Glomerular endothelial cell (primary cell): ENCODE measurements at places on chromosomes 4 and X. TPM values are rescaled to one million over a fixed set of nuclear protein-coding genes. Genes with fewer than 3 reads are reported as not detected.

DNA sequence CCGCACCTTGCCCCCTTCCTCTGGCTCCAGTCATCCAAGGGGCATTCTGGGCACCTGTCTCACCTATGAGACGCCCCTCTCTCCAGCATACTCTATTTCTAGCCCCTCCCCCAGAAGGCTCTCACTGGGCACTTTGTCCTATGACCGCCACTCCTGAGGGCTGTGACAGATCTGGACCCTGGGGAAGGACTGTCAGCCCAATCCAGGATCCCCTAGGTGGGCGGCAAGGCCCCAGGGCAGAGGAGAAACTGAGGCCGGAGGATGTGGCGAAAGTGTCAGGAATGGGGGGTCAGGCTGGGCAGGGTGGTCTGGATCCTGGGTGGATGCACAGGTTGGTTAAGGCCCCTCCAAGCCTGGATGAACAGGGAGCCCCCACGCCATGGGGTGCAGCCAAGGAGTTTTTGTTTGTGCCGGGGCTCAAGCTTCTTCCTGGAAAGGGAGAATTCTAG, 16.2 kb upstream of the NAT8L start:
- DNase-seq: no peak

GRCh38 chr4:139890816-139891215, 225.2 kb downstream of the MGST2 start:
- peak; percentile 60 for DNase-seq

DNA sequence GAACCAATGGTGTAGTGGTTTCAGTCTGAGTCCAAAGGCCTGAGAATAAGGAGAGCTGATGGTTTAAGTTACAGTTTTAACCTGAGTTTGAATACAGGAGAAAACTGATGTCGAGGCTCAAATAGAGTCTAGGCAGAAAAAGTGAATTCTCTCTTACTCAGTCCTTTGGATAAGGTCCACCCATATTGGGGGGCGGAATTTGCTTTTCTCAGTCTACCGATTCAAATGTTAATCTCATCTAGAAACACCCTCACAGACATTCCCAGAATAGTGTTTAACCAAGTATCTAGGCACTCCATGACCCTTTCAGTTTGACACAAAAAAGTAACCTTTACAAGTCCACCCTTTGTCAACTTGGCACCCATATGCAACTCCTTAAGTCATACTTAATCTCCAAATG, 216.0 kb downstream of the GRID2 start:
- DNase-seq: no peak

- DNase-seq: no peak
Observed at GRCh38 chr4:42655269-42655637, 1.7 kb downstream of the ATP8A1 start.

DNA sequence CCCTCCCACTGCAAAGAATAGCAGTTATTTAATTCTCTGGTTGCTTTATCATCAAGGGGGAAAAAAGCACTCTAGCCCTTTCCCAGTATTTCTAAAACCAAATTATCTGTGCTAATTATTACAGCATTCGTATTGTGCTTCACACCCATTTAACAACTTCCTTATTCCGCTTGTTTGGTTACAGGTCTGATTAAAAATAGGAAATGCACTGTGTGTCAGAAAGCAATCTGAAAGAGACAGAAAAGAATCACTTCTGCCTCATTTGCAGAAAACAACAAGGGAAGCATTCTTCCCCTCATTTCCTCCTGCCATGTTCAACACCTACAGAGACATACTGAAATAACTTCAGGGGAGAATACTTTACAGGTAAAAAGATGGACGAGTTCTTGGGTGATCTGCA, 114.9 kb upstream of the MAP3K15 start:
- DNase-seq: no peak

DNA sequence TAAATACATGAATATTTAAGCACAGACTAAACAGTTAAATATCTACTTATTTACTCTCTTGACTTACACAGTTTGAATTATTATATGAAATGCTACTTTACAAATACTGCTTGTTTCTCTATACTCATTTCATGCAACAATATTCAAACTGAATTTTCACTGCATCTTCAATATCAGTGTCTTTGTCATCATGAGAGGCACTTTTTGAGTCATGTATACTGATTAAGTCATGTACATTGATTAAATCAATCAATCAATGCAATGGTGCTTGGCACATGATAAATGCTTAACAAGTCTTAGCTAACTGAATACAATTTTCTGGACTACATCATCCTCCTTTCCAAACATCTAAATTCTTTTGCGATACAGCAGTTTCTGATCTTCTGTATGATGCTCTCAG, 67.1 kb downstream of the CHM start:
- DNase-seq: no peak

GRCh38 chr4:153142700-153143438, 61.4 kb upstream of the TRIM2 start:
- DNase-seq: peak; percentile 60

DNA sequence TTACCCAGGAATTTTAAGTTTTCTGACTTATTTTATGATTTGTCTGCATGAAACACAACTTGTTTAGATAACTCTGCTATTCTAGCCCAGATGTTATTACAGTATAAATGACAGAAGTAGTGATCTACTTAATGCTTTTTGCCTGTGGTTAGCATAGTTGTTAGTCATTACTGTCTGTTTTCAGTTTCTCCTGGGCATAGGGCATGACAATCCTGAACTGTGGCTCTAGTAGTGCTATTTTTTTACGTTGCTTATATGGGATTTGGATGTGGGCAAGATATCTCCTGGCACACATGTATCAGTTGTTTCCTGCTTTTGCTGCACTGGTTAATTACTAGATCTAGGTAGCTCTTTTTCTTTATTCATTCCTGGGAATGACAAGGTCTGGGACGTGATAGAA, 1005.8 kb downstream of the PCDH18 start:
- no peak for DNase-seq

DNA sequence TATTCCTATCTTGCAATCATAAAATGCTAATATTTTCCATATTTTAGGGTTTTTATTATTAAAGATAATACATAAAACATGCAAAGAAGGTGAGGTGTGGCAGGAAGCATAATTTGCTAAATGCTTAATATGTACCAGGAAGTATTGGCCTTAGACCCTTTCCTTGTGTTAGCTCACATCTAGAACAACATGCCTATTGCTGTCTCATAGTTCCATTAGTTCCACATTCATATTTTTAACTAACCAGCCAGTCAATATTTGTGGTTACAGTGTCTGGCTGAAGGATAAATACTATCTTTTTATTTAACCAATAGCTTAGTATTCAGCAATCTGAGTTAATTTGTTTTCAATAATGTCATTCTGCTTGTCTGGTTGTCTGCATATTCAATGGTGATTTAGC, 432.6 kb downstream of the INPP4B start:
- DNase-seq: no peak

DNA sequence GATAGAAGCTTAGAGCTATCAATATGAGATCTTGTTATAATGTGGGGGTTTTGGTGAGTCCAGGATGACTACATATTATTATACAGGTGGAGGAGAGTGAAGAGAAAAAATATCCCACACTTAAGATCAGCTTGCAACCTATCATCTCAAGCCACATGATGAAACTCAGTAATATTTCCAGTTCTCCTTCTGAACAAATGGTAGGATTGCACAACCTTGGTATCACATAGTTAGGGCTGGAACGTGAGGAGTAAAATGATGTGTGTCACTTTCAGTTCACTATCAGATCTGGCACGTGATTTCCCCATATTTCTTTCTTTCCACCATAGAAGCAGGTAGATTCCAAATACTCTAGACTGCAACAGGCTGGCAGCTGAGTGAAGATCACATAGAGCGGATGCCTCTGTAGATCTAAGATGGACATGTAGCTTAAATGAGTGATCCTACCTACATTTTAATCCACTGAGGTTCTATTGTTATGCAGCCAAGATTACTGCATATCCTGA, 150.6 kb upstream of the ANKRD50 start:
- no peak for DNase-seq

- peak; percentile 62 for DNase-seq
Observed at GRCh38 chr4:76704133-76704881, 193.6 kb downstream of the SOWAHB start.

DNA sequence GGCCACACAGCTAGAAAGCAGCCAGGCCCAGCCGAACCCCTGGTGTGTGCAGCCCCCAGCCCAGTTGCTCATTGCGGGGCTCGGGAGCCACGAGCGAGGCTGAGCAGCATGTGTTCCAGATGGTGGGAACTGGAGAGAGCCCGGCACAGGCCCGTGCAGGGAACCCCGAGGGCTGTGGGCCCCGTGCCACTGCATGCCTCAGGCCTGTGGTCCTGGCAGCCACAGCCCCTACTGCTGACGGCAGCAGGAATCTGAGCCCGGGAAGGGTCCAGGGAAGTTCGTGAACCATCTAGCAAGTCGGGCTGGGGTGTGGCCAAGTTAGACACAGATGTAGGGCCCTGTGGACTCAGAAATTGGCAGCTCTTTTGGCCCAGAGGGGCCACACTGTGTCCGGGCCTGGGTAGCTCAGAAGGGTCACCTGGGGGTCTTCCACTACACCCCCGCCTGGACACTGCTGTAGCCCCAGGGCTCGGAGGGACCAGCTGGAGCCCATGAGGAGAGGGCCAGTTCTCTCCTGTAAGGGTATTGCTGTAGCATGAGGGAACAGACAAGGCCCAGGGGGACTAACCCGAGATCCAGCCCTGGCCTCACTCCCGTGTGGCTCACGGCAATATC, 12.1 kb downstream of the HTRA3 start:
- DNase-seq: no peak

DNA sequence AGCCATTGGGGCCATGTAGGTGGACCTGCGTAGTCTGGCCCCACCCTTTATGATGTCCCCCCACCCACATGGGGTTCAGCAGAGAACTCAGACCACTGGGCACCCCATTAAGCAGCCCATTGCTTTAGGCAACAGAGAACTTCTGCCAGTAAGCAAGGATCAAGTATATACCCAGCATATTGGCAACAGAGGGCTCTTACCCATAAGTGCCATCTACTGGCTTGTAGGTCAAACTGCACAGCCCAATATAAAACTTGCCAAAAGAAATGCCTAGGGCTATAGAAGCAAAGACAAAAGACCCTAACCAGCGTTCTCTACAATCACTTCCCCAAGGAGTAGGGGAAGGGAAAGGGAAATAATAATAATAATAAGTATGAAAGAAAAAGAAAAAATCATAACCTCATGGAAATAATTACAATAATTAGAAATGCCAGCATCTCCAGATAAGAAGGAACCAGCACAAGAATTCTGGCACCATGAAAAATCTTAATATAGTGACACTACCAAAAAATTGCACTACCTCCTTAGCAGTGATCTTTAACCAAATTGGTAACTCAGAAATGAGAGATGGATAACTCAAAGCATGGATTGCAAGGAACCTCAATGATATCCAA, 1090.7 kb downstream of the FAT4 start:
- DNase-seq: no peak

GRCh38 chr4:143240939-143241679, 56.4 kb downstream of the USP38 start:
- DNase-seq: no peak

GRCh38 chr4:5365071-5366008, 314.1 kb downstream of the STK32B start:
- DNase-seq: peak; percentile 86

- no peak for DNase-seq
Observed at GRCh38 chr4:41534404-41534803, 3.6 kb upstream of the LIMCH1 start.

DNA sequence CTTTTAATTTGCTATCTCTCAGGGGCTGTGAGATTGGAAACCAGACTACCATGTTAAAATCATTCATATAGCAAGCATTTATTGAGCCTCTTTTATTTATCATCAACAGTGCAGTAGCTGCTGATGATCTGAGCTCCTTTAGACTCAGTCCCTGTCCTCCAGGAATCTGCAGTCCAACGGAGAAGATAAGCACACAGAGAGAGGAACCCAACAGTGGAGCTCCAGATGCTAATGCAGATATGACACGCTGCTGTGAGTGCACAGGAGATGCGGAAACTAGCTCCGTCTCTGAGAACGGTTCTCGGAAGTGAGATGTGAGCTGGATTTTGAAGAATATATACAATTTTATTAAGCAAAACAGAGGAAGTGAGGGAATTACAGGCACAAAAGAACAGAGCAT, 35.4 kb downstream of the DCHS2 start:
- no peak for DNase-seq

DNA sequence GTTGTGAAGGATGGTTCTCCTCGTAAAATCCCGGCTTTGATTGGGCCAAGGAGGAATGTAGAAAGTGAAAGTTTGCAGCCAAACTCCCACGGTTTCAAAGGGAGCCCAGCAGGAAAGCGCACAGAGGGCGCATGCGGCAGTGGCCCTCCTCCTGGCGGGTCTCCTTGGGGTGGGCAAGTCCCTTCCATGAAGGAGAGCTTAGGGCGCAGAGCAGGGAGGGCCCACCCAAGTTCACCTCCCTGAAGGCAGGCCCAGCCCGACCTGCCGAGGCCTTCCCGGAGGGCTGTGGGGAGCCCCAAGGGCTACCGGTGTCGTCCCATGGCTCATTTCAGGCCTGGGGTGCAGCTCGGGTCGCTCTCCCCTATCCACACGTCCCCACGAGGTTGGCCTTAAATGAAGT, 2.0 kb downstream of the PDZD4 start:
- no peak for DNase-seq

DNA sequence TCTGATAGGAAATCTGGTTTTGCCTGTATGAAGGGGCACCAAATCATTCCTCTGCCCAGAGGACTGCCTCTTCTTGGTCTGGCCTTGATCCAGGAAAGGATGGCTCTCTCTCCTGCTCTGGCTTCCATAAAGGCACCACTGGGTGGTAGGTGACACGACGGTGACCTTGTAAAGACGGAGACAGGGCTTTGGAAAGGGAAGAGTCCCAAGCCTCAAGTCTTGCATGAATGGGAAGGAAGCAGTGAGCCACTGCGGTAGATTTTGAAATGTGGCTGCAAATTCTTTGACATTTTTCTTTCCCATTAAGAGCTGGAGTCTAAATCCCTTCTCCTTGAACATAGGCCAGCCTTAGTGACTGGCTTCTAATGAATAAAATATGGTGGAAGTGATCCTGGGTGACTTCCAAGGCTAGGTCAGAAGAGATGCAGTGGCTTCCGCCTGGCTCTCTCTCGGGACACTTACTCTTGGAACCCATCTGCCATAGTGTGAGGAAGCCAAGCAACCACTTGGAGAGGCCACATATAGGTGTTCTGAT, 347.4 kb downstream of the BCOR start:
- DNase-seq: no peak

DNA sequence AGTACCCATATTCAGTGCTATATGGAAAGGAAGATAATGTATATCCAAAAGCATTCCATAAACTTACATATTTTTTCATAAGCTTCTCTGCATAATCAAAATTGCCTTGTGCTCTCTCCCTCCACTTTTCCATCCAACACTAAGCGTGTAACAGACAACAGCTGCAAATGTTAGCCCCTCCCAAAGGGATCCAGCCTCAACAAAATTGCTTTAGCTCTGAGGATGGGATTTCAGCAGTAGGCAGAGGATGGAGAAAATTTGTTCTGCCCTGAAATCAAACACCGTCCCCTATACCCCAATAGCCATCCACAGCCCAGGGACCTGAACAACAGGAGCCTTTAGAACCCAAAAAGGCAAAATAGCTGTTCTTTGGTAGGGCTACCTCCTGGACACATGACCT, 28.8 kb upstream of the FGF13 start:
- no peak for DNase-seq

The CYTL1 gene
- 154 and 343 TPM in 2 replicates for total RNA-seq

The POU3F4 gene
- not detected in 2 replicates for total RNA-seq

The PARM1 gene
- 0.06 and 0.24 TPM in 2 replicates for total RNA-seq

The IBSP gene
- total RNA-seq: not detected in 2 replicates

The CXCR3 gene
- not detected in 2 replicates for total RNA-seq

The BGN gene
- total RNA-seq: 5.9 and 166 TPM in 2 replicates

The TAF7L gene
- 0.35 and 1.7 TPM in 2 replicates for total RNA-seq

The MEPE gene
- not detected in 2 replicates for total RNA-seq

The CXCL3 gene
- 4.3 and 21.2 TPM in 2 replicates for total RNA-seq

The FGFBP1 gene
- not detected in 2 replicates for total RNA-seq

The CLCN4 gene
- 5.7 and 9.0 TPM in 2 replicates for total RNA-seq

The PNMA5 gene
- not detected in 2 replicates for total RNA-seq

The GAGE12E gene
- not detected in 2 replicates for total RNA-seq

The GPR143 gene
- total RNA-seq: 10.9 and 16.2 TPM in 2 replicates
